Stimulated activated CD8-positive, alpha-beta memory T cell treated with anti-CD3 and anti-CD28 coated beads, Interleukin-4, amount 100 ng/mL, for 1 hour (primary cell): ENCODE measurements at places on chromosomes 4 and X.

DNA sequence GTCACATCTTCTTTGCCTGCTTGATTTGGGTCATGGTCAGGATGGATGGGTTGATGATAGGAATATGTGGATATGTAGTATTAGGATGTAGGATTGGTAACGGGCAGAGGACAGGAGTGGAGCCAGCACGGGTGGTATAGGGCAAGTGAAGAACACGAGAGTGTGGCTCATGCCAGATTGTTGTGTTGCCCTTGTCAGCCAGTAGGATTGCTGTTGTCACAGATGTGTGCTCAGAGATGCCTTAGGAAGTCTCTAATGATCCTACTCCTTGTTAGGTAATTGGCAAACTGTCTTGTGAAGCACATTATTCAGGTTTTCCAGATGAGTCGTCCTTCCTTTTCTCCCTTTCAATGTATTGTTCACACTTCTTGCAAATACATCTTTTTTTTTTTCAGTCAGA is 5.5 kb downstream of the ATP10D start:
- DNase-seq = no peak

DNA sequence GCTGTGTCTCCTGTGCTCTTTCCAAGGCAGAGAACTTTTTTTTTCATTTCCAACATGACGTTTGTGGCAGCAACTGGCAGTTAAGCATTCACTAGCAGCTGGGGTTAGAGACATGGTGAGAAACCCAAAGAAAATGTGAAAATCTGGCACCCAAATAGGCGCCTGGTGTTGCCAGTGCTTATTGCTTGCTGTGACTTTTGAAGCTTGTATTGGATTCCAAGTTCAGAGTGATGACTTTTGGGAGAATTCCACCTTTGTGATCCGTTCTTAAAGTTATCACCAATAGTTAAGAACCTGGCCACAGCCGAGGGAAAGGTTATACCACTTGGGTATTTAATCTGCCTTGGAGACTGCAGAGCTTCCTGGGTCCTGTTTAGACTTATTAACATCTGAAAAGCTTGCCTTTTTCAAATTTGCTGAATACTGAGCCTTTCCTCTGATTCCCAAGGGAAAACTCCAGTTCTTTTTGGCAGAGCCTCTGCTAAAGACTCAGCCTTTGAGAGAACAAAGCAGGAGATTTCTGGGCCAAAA is 101.0 kb downstream of the OPHN1 start:
- no peak for DNase-seq

DNA sequence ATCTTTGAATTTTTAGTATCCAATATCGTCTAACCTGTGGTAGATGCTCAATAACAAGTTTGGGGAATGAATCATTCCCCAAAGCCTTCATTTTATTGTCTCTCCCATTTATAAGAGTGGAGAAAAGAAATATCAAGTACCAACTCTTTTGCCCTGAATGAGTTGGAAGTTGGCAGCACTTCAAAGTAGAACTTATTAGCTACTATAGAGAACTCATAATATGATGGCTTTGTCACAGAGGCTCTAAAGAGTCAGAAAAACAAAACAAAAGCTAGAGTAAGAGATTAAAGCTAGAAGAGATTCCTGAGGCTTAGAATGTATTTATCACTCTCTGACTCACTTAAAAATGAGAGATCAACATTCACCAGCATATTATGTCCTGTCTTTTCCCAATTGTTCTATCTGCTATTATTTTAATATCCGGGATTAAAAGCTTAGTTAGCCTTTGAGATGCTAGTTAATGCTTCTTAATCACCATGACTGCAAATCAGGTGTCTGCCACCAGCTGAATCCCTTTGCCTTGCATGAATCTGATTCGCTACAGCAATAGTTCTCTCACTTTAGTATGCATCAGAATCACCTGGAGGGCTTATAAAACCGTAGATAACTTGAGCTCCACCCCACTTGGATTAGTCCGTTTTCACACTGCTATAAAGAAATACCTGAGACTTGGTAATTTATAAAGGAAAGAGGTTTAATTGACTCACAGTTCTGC is 77.9 kb downstream of the PALLD start:
- no peak for DNase-seq

GRCh38 chrX:68892651-68893050 is 63.8 kb downstream of the EFNB1 start:
- no peak for DNase-seq

DNA sequence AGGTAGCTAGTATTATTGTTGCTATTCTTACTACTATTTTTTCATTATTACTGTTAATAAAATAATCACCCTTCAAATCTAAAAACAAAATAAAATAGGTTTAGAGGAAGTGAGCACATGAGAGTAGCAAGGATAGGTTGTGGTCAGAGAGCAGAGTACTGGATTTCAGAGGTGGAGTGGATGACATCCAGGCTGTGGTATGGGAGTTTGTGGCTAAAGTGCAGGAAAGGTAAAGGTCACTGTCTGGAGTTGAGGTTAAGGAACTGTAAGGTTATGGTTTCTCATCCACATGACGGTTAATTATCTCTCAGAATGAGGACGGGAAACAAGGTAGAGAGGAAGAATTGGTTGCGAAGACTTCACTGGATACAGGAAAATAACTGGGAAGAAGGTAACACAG is 27.7 kb downstream of the STEEP1 start:
- DNase-seq = no peak

GRCh38 chrX:121122332-121122731 is 74.9 kb downstream of the GLUD2 start:
- no peak for DNase-seq

- DNase-seq = no peak
Observed at GRCh38 chr4:179372746-179373145, 1930.5 kb upstream of the AGA start.

DNA sequence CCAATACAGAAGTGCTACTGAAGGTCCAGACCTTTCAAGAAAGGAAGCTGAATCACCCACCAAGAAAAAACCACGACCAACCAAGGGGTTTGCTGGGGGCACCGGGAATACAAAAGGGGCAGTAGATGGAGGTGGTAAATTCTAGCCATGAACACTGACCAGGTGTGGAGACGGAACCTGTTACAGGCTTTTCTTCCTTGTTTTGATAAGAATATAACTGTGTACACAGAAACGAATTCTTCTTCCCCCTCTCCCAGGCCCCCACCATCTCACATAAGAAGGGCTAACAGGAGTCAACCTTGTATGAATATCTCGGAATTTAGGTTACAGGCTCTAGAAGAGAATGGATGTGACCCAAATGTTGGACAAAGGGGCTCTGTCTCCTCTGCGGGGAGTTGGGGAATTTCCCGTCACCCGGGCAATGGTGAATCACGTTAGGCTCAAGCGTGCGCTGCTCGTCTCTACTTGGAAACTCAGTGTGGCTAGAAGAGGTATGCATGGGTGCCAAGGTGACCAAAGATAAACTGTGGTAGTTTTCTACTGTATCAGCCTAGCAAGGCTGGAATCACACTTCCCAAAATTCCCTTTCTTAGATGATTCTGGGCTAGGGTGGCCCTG is 87.0 kb downstream of the AFAP1 start:
- DNase-seq = no peak
